ENCODE measurements at places on chromosomes 3 and 15. TPM values are rescaled to one million over a fixed set of nuclear protein-coding genes. Genes with fewer than 3 reads are reported as not detected.

- H3K36me3 ChIP-seq = peaks cover 7% of the 10 kb centered on the region
- peaks cover 37% of the 10 kb centered on the region for H3K4me1 ChIP-seq
- peak overlapping the region; percentile 98 for H3K27ac ChIP-seq
Observed at GRCh38 chr3:187739094-187739560, 6.1 kb downstream of the BCL6 start.

ATP13A5 gene
- total RNA-seq = not detected

GRCh38 chr3:19539518-19540392 lies 391.4 kb downstream of the KCNH8 start:
- H3K4me1 ChIP-seq = no peaks in the 10 kb centered on the region
- no peak for DNase-seq
- H3K27ac ChIP-seq = no peak overlapping the region
- no peaks in the 10 kb centered on the region for H3K27me3 ChIP-seq
- H3K4me3 ChIP-seq = no peak overlapping the region

TMEM87A gene
- total RNA-seq = 41.0 TPM

GRCh38 chr3:152671446-152672319 lies 163.2 kb upstream of the P2RY1 start:
- no peaks in the 10 kb centered on the region for H3K4me1 ChIP-seq
- no peak overlapping the region for H3K27ac ChIP-seq
- no peaks in the 10 kb centered on the region for H3K36me3 ChIP-seq
- no peak for DNase-seq
- H3K4me3 ChIP-seq = no peak overlapping the region
